ENCODE measurements at places on chromosomes 6 and 20.

DNA sequence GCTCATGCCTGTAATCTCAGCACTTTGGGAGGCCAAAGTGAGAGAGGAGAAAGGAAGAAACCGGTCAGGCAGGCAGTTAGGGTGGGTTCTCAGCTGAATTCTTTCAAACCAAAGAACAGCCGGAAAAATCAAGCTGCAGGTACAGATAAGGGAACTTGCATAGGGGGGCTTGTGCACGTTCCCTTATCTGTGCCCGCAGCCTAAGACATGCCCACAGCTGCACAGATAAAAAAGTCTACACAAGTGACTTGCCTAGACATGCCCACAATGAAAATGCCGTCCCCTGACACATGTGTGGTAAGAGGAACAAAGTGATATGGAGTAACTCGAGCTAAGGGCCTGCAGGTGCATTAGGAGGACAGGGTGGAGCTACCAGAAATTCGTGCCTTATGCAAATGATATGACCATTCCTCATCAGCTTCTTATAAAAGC lies 175.8 kb upstream of the SALL4 start:
- DNase-seq: no peak

DNA sequence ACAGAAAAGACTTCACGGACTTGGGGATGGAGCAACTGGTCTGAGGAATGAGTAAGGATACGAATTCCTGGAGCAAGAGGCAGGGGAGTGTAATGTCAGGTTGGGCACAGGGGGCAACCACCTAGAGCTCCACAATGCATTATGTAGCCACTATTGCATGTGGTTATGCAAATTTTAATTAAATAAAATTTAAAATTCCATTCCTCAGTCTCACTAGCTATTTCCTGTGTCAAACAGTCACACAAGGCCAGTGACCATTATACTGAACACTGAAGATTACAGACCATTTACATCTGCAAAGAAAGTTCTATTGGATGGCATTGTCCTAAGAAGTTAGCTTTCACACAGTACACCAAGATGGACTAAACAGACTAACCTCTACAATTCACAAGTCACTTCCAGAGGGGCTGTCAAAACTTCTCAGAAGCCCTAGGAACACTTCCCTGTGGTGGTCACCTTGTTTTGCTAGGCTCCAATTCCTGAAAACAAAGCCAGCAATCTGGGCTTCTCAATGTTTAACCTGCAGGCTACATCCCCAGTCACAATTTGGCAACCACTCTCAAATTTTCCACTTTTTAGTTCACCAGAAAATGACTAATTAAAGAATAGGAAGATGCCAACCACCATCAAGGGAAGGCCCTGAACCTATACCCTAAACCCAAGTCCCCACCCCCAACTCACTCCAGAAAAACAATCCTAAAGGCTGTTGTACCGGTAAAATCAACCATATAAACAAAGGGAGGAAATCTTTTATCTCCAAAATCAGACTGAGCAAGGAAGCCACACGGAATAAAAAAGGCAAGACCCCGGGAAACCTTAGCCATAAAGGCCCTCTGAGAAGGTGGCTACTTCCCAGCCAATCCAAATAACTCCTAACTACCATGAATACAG lies 34.2 kb upstream of the C20orf203 start:
- no peak for DNase-seq

- DNase-seq: no peak
These were observed 931 bp upstream of the MTCL3 start for GRCh38 chr6:127520066-127520465.

DNA sequence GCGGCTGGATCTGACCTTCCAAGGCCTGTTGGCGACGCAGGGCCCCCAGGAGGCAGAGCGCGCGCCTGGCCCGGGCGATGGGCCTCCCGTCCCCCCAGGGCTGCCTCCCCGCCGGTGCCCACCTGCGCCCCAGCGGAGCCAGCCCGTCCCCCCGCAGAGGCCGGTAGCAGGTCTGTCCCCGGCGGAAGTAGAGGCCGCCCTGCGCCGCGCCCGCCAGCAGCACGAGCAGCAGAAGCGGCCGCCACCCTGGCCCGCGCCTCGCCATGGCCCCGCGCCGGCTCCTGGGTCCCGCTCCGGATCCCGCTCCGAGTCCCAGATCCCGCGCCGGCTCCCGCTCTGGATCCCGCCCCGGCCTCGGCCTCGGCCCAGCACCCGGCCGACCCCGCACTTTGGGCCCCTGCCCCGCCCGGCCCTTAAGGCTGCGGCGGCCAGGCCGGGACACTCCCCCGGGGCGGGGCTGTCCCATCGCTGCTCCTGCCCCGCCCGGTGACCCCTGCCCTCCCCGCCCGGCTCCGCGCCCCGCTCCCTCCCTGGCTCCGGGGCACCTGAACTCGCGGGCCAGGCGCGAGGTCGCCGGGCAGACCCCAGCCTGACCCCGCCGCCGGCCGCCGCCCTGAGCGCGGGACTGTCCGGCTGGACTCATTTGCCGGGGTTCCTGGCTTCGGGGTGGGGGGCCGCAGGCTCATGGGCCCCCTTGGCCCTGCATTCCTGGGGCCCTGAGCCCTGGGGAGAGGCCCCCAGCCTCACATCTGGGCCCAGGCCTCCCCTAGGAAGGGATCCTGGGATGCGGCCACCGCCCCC lies at the start of gene CTSZ:
Gene CTSZ (minus strand): TSS at position 391 of the 801 bp plus-strand sequence. CDS start 126 bp downstream, at position 265.
- no peak for DNase-seq

GRCh38 chr6:50976907-50977306 lies 158.2 kb downstream of the TFAP2B start:
- DNase-seq: no peak

GRCh38 chr20:33017542-33017941 lies 10.0 kb downstream of the BPIFB2 start:
- no peak for DNase-seq

- peak; percentile 54 for DNase-seq
These were observed 110.5 kb downstream of the IRF4 start for GRCh38 chr6:501891-502601.

GRCh38 chr6:18350712-18351111 lies 36.4 kb upstream of the RNF144B start:
- no peak for DNase-seq

- DNase-seq: no peak
These were observed 81.5 kb downstream of the EDN1 start for GRCh38 chr6:12371641-12372146.

GRCh38 chr6:38057994-38058393 lies 238.5 kb downstream of the ZFAND3 start:
- no peak for DNase-seq

DNA sequence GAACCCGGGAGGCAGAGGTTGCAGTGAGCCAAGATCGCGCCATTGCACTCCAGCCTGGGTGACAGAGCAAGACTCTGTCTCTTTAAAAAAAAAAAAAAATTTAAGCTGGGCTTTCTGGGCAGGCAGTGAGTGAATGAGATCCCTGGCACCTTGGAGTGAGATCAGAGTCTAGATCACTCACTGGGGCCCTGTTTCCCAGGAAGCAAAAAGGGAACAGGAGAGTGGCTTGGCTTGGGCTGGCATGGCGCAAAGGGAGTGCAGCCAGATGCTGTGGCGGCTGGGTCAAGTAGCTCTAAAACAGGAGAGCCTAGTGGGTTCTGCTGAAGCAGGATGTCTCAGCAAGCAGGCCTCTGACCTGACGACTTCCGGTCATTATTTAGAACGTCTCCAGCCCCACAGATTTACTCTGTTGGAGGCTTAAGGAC lies 10.4 kb downstream of the PLCG1 start:
- DNase-seq: no peak

DNA sequence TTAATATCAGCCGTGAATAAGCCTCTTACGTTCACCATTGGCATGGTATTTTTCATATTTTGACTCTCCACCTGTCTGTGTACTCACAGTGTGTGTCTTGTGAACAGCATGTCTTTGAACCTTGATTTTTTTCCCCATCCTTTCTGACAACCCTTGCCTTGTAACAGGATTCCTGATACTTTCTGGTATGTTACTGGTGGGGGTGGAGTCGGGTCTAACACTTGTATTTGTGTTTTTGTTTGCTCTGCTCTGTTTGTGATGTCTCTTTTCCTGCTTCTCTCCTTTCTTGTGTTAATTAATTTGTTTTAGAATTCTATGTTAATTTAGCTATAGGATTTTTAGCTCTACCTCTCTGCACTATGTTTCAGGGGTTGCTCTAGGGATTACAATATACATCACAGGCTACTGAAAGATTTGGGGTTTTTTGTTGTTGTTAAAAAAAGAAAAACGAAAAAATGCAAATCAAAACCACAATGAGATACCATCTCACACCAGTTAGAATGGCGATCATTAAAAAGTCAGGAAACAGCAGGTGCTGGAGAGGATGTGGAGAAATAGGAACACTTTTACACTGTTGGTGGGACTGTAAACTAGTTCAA lies 245.1 kb downstream of the CDH4 start:
- no peak for DNase-seq

DNA sequence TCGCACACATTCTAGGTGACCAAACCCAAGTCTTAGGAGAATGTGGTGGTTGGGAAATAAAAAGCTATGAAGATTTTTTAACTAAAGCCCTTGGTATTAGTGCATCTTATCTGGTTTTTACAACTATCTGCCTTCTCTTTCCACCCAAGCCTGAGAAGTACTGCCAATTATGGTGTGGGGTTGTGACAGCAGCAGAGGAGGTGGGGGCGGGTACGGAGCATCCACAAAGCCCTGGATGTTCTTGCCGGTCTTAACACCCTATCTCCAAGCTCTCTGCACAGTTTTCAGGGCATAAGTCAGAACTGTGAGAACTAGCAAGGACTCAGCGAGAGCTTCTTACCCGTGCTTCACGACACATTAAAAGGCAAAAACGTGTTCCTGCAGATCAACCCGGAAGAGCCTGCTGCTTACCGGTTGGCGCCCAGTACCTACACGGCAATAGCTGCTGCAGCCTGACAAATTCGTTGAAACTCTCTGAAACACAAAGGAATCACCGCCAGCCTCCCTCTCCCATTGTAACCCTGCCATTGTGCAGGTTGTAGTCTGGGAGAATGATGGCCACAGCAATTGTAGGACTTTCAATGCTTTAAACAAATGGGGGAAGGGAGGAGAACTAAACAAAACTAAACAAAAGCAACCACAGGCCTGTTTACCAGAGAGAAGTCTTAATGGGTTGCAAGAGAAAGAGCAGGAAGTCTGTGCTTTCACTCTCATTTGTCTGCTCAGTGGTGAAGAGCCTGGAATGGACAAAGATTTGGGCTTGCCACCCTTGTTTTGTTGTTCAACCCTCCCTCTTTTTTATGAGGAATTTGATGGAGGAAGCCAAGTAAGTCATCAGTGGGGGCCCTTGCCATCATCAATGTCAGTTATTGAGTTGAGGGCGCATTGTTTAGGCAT lies 461.0 kb upstream of the JARID2 start:
- no peak for DNase-seq

- no peak for DNase-seq
These were observed 2.6 kb downstream of the SPACA1 start for GRCh38 chr6:88050140-88050818.

- no peak for DNase-seq
These were observed 103.6 kb upstream of the SCGN start for GRCh38 chr6:25548451-25548850.

DNA sequence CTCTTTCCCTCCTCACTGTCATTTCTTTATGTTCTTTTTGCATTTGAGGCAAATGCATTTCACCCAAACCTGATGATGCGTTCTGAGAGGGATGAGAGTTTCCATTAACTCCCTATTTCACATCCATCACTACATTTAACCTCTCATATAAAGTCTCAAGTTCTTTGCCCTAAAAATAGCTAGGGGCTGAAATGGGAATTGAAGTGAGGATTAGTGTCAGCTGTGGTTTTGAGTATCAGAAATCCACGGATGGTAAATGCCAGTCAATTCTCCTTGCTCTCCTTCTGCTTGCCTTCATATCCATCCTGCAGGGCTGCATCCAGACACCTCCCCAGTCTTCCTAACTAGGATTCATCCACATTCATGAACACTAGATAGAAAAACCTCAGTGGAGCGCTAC lies 10.0 kb upstream of the DTNBP1 start:
- no peak for DNase-seq

DNA sequence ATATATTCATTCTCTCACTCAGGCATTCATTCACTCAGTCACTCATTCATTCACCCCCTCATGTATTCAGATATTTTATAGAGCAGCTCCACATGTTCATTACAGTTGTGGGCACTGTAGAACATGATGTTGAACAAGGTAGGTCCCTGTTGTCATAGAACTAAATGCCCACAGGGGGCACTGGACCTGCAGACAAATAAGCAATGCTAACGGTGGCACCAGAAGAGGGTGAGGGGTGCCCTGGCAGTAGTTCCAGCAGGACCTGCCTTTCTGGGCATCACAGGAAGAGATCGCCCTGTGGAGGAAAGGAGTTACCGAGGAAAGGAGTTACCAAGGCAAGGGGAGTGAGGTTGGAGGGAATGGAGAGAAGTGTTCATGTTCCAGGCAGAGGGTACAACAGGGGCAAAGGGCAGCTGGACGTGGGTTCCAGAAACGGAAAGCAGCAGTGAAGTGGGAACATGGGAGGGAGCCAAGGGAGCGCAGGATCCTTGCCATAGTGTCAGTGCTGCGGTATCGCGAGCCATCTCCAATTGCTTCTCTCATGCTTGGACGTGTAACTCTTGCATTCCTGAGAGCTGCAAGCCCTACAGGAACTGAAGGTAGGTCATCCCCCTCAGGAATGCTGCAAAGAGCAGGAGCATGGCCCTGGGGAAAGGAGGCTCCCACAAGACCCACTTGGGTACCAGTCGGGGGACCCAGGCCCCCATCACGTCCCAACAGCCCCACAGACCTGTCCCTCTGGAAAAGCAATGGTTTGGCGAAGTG lies 128.2 kb downstream of the EDN3 start:
- no peak for DNase-seq

DNA sequence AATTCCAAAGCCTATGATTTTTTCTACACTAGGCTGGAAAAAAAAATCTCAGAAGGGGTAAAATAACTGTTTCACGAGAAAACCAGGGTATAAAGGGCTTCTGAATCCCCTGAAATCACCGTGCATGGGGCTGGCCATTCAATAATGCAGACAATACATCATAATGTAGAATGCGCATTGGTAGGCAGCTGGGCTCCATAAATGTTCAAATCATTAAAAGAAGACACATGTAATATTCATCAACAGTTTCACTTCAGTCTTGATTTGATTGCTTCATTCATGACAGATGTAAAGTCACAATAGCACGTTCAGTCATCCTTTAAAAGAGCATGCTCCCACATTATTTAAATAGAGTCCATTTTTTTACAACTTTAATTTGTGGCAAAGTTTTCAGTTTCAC lies 20.5 kb downstream of the PTCHD4 start:
- DNase-seq: no peak

DNA sequence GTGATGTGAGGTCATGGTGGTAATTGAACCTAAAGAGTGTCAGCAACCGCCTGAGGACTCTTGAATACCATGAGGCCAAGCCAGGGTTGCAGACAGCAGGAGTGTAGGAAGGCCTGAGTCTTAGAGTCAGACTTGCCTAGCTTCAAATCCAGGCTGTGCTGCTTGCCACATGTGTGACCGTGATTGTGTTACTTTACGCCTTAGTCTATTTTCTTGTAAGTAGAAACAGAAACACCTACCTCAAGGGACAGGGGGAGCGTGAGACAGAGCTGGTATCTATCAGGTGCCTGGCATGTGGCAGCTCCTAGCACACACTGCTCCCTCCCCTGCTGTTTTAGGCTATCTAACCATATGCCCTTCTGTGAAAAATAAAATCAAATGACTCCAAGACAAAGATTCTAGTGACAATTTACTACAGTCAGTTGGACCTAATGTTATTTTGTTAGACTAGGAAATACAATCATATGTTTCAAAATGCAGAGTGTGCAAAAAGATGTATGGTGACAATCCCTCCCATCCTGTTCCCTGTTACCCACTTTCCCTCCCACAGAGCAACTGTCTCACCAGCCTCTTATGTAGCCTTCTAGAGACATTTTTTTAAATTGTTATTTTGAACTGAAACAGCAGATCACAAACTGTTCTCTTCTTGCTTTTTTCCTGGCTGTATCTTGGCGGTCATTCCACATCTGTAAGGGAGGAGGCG lies 21.7 kb downstream of the TAF8 start:
- DNase-seq: no peak

All from activated T-helper 1 cell treated with anti-CD3 and anti-CD28 coated beads, Interleukin-2, amount 50 U/mL, for 16 hours (primary cell).